CD4-positive, alpha-beta T cell (primary cell): ENCODE measurements at places on chromosomes 11 and 22.

DNA sequence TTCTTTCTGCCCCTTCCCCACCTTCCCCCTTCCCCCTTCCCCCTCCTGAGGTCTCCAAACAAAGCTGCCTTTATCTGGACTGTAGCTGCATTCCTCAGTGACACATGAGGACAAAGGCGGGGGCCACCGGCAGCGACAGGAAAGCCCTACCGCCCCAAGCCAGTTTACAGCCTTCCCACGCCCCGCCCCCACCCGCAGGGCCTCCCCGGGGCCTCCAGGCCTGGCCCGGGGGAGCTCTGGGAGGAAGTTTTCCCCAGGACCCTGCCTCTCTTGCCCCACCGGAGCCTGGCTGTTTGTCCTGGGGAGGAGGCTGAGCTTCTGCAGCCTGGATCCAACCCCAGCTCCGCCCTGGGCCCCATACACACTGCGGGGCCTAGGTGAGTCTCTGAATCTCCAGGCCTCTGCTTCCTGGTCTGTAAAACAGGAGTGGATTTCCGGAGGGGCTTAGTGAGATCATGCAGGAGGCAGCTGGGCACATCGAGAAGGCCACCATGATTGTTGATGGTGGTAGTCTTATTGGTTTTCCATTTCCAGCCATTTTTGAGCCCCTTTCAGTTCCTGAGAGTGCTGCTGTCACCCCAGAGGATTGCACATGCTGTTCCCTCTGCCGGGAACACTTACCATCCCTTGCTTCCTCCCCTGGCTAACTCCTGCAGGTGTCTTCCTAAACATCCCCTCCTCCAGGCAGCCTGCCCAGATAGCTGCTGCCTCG lies 130.7 kb downstream of the MN1 start:
- DNase-seq, result no peak
- H3K27ac ChIP-seq, result no peak overlapping the region
- no peak overlapping the region for H3K4me3 ChIP-seq
- H3K4me1 ChIP-seq, result no peaks in the 10 kb centered on the region
- H3K27me3 ChIP-seq, result peaks cover 35% of the 10 kb centered on the region

- no peak overlapping the region for H3K4me3 ChIP-seq
- no peak overlapping the region for H3K27ac ChIP-seq
- DNase-seq, result no peak
Observed at GRCh38 chr22:28514321-28514821, 165.3 kb downstream of the TTC28 start.

GRCh38 chr11:67408437-67409200 lies 4.7 kb downstream of the TBC1D10C start:
- H3K36me3 ChIP-seq, result peaks cover 48% of the 10 kb centered on the region
- H3K27me3 ChIP-seq, result no peaks in the 10 kb centered on the region
- H3K4me1 ChIP-seq, result peaks cover 92% of the 10 kb centered on the region
- peak overlapping the region; percentile 84 for H3K27ac ChIP-seq
- DNase-seq, result no peak

DNA sequence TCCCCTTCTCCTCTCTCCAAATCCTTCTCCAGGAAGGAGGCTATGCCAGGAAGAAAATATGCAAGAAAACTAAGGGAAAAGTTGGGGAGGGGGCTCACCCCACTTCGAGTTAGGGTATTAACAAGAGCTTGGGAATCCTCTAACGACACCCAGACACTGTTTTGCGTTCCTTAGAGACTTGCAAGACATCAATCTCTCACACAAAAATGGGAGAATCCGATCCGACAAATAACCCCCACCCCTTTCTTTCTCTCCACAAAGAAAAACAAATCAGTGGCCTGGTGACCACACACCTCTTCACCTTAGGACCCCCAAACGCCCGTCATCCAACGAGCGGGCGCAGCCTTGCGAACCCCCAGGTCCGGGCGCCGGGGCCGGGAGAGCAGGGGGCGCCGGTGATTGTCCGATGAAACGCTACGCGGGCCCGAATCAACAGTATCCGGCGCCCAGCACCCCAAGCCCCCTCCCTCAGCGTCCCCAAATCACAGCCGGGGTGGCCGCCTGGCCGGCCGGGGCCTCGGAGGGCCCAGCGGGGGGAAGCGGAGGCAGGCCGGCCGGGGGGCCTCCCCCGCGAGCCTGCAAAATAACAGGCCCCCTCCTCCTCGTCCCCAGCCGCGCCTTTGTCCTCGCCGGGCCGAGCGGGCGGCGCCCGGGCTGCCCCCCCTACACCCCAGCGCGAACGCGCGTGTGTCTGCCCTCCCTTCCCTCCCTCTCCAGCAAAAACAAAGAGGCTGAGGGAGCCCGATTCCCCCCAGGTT lies 690 bp downstream of the CSNK1E start:
- no peaks in the 10 kb centered on the region for H3K27me3 ChIP-seq
- H3K36me3 ChIP-seq, result no peaks in the 10 kb centered on the region
- H3K4me1 ChIP-seq, result peaks cover 61% of the 10 kb centered on the region
- peak overlapping the region; percentile 84 for H3K27ac ChIP-seq

DNA sequence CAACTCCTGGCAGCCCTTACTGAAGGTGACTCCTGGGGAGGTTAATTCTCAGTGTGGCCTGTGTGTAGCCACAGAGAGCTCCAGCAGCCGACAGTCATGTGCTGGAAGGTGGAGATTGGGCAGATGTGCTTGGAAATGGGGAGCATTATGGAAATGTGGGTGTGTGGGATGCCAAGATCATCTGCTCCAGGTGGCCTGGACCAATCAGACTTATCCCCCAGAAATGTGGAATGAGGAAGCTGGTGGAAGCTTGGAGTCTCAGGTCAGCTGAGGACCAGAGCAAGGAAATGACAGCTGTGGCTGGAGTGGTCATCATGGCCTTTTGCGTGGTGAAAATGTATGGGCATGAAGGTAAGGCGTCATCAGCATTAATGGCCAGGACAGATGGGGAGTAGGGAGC lies 234.0 kb downstream of the MIAT start:
- no peaks in the 10 kb centered on the region for H3K4me1 ChIP-seq
- H3K27me3 ChIP-seq, result no peaks in the 10 kb centered on the region
- H3K4me3 ChIP-seq, result no peak overlapping the region
